GM12878 (cell line): ENCODE measurements at places on chromosomes 6 and 20. TPM values are rescaled to one million over a fixed set of nuclear protein-coding genes. Genes with fewer than 3 reads are reported as not detected.

- H3K4me3 ChIP-seq = no peak overlapping the region
- H3K27ac ChIP-seq = no peak overlapping the region
- H3K36me3 ChIP-seq = no peaks in the 10 kb centered on the region
Measured at GRCh38 chr6:77181749-77182148, 281.5 kb downstream of the HTR1B start.

DNA sequence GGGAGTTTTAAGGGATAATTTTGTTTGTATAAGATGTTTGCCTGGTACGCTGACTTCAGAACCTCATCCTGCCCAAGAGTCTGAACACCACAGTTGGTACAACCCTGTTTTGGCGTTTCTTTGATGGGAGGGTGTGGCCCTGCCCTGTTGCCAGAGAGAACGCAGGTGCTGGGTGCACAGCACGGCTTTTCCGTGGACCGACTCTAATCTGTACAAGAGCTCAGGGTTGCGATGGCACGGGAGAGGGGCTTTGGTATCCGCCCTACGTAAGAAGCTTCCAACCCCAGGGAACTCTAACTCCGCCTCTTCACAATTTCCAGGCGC lies 1.3 kb downstream of the CYP24A1 start:
- H3K4me3 ChIP-seq = no peak overlapping the region
- H3K27ac ChIP-seq = no peak overlapping the region
- no peaks in the 10 kb centered on the region for H3K4me1 ChIP-seq
- DNase-seq = no peak
- peaks cover 16% of the 10 kb centered on the region for H3K27me3 ChIP-seq

DNA sequence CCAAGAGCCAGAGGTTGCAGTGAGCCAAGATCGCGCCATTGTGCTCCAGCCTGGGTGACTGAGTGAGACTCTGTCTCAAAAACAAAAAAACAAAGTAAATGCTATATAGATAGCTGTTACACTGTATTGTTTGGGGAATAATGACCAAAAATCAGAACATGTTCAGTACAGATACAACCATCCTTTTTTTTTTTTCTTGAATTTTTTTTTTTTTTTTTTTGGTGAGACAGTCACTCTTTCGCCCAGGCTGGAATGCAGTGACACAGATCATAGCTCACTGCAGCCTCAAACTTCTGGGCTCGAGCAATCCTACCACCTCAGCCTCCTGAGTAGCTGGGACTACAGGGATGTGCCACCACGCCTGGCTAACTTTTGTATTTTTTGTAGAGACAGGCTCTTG lies 63.7 kb downstream of the BCAS4 start:
- H3K36me3 ChIP-seq = peaks cover 4% of the 10 kb centered on the region; the same call in 1 of the 2 replicates
- H3K4me1 ChIP-seq = no peaks in the 10 kb centered on the region
- no peak overlapping the region for H3K27ac ChIP-seq
- H3K4me3 ChIP-seq = no peak overlapping the region
- DNase-seq = no peak

- H3K4me1 ChIP-seq = no peaks in the 10 kb centered on the region
- H3K27ac ChIP-seq = no peak overlapping the region
Measured at GRCh38 chr6:579339-579738, 77.6 kb downstream of the HUS1B start.

DNA sequence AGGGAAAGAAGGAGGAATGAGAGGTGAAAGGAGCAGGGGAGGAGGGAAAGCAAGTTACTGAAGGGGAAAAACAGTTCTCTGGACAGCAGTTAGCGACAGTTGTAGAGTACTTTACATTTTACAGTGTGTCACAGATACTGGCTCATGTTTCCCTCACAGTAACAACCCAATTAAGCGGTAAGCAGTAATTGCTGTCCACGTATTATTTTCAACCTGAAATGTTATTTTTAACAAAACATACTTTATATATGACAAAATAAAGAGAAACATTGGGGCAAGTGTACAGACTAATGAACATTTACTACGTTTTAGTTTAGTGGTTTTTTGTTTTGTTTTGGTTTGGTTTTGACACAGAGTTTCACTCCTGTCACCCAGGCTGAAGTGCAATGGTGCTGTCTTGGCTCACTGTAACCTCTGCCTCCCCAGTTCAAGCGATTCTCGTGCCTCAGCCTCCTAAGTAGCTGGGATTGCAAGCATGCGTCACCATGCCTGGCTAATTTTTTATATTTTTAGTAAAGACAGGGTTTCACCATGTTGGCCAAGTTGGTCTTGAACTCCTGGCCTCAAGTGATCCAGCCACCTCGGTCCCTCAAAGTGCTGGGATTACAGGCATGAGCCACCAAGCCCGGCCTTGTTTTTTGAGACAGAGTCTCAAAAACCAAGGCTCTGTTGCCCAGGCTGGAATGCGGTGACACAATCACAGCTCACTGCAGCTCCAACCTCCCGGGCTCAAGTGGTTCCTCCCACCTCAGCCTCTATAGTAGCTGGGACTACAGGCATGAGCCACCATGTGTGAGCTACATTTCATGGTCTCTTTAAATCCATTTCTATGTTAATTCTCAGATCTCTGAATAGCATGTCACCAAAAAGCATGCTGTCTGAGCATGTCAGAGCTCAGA lies 22.6 kb upstream of the BTN3A2 start:
- no peaks in the 10 kb centered on the region for H3K27me3 ChIP-seq
- 0 out of 2 replicates have a peak overlapping the region, but pooled peaks have one; percentile 10 for H3K27ac ChIP-seq
- H3K36me3 ChIP-seq = no peaks in the 10 kb centered on the region
- no peak for DNase-seq

The RPL10A gene
- 2,346 and 2,441 TPM in 2 replicates for total RNA-seq
